ENCODE measurements at places on chromosomes 6 and 20.

DNA sequence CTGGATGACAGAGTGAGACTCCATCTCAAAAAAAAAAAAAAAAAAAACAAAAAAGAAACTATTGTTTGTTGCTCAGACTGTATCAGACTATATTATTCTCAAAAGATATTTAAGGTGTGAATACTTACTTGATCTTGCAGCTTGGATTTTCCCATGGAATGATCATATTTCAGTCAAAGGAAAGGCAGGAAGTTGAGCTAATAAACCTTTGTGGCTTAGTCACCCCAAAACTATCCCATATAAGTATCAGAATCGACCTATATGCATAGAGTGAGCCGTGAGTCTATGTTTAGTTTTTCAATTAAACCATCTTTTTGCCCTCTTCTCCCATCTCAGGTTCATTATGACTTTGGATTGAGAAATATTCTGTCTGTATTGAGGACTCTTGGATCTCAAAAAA, 152.6 kb downstream of the DNAH8 start:
- DNase-seq, result no peak

- DNase-seq, result no peak
Measured at GRCh38 chr6:108982154-108983113, 112.2 kb downstream of the SESN1 start.

- no peak for DNase-seq
Measured at GRCh38 chr6:144346719-144347447, 61.7 kb downstream of the UTRN start.

- no peak for DNase-seq
Measured at GRCh38 chr6:18186033-18186432, 30.8 kb downstream of the KDM1B start.

DNA sequence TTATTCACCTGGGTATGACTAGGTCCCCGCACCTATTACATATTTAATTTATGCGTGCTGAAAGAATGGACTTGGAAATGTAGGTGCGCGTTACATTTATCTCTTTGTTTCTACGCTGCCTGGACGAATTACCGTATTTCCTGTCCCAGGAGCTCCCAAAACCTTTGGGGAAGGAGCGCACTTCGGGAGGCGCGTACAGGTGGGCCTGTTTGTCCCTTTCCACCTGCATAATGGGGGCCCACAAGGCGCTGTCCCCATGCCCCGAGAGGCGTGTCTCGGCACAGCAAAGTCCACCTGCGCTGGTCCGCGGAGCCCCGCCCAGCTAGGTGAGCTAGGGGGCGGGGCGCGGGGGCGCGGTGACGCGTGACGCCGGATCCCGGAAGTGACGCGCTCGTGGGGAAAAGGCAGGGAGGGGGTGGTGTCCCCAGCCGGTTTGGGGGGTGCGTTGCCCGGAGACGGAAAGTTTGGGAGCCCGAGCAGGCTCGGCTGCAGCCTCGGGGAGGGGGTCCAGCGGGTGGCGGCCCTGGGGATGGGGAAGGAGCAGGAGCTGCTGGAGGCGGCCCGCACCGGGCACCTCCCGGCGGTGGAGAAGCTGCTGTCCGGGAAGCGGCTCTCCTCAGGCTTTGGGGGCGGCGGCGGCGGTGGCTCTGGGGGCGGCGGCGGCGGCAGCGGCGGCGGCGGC, at the start of gene ANKS1A:
Gene ANKS1A, plus strand, starts transcription at position 382 of the 682 bp plus-strand sequence. Its CDS starts 148 bp downstream, at position 530.
- peak; percentile 93 for DNase-seq

- no peak for DNase-seq
Measured at GRCh38 chr6:39184906-39185580, 44.2 kb downstream of the KCNK5 start.

- no peak for DNase-seq
Measured at GRCh38 chr6:9204171-9204570, 768.8 kb upstream of the SLC35B3 start.

GRCh38 chr6:151488226-151488625, 5.6 kb upstream of the CCDC170 start:
- DNase-seq, result no peak

Measured in stimulated activated CD4-positive, alpha-beta T cell treated with anti-CD3 and anti-CD28 coated beads, Interleukin-1b, Interleukin-23, amount 100 ng/mL, for 4 hours (primary cell).